ENCODE measurements at places on chromosomes 5 and 9.
A peak's percentile ranks its signal among the peaks of the same experiment; 100 is the strongest.

DNA sequence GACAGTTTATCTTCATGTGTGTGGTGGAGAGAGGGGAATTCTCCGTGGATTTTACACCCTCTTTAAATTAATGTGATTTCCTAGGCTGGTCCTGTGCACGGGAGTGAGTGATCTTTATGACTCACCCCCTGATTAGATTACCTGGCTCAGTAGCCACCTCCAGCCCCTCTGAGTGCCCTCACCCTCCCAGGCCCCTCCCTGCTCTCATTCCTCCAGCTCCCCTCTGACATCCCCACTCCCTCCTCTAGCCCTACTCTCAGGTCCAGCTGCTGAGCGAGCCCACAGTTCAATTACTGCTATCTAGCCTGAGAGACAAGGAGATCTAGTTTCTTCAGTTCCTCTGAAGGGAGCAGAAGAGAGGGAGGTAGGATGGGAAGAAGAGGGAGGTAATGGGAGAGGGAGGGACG lies 61.8 kb upstream of the ARAP3 start:
- DNase-seq, result no peak

- DNase-seq, result no peak
These were observed 133.5 kb downstream of the MED27 start for GRCh38 chr9:131946180-131946579.

- DNase-seq, result no peak
These were observed 13.2 kb downstream of the DNAJC25 start for GRCh38 chr9:111644195-111644772.

- no peak for DNase-seq
These were observed 422.7 kb upstream of the PIK3R1 start for GRCh38 chr5:67792891-67793290.

GRCh38 chr5:142826741-142827492 lies 56.7 kb downstream of the ARHGAP26 start:
- no peak for DNase-seq

- no peak for DNase-seq
These were observed 2.4 kb downstream of the TICAM2 start for GRCh38 chr5:115599924-115600323.

DNA sequence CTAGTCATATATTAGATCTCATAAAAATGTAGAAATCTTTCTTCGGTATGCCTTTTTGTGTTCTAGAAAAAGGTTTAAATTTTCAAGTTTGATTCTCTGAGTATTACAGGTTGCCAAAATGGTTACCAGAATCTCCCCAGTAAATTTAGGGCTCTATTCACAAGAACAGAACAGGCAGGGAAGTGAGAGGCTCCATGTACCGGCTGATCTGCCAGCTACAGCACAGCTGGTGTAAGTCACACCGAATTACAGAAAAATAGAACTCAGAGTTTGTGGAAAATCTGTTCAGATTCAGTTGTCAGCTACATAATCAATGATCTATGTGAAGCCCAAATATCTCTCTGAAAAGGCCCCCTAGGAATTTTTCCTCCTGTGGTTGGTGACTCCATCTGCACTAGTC lies 10.5 kb downstream of the FAM81B start:
- no peak for DNase-seq

DNA sequence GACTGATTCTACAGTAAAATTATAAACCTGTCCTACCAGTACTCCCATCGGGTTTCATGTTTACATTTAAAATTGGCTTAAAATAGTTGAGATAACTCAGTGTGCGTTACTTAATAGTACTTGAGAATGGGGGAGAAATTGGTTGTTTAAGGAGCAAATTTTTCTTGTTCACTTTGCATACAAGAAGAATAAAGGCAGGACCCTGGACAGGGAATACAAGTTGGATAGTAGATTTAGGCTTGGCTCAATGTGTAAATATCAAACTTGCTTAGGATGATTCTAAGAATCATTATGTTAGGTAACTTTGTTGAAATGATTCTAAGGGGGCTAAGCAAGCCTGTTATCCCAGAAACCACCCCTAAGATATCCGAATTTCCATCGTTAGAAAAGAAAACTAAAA lies 448.4 kb upstream of the TLE4 start:
- DNase-seq, result no peak

GRCh38 chr9:134163371-134164196 lies 780 bp downstream of the RNU6ATAC start:
- DNase-seq, result peak; percentile 57

- DNase-seq, result no peak
These were observed 21.1 kb upstream of the IGFBPL1 start for GRCh38 chr9:38445154-38446043.

DNA sequence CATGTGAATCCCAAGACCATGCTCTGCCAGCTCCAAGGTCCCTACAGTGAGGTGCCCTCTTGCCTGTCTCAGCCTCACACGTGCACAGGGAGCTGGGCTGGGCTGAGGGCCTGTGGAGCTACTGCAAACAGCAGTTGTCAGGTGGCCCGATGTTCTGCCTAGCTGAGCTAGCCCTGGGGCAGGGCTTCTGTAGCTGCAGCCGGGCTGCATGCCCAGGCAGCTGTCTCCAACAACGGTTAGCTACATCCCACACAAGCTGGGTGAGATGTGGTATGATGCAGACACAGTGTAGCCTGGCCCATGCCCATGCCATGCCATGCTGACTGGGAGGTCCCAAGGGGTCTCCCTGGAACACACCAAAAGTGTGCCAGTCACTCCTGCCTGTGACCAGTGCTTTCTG lies 62.0 kb downstream of the MACROH2A1 start:
- DNase-seq, result no peak

GRCh38 chr9:20872340-20872977 lies 159.0 kb downstream of the HACD4 start:
- no peak for DNase-seq

DNA sequence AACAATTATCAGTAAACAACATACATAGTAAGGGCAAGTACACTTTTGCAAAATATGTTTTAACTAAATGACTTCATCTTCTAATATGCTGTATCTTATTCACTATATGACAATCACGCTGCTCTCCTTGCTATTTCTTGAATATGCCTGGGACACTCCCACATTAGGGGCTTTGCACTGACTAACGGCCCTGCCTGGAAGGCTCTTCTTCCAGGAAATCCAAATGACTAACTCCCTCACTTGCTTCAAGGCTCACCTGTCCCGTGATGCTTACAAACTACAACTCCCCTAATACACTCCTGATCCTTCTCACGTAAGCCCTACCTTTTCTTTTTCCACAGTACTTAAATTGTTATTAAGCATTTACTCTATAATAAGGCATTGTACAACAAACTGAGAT lies 10.6 kb downstream of the ERP44 start:
- DNase-seq, result no peak

GRCh38 chr5:139745132-139745799 lies 50.3 kb upstream of the PSD2 start:
- DNase-seq, result no peak

GRCh38 chr9:79988126-79988525 lies 416.4 kb downstream of the TLE4 start:
- no peak for DNase-seq

DNA sequence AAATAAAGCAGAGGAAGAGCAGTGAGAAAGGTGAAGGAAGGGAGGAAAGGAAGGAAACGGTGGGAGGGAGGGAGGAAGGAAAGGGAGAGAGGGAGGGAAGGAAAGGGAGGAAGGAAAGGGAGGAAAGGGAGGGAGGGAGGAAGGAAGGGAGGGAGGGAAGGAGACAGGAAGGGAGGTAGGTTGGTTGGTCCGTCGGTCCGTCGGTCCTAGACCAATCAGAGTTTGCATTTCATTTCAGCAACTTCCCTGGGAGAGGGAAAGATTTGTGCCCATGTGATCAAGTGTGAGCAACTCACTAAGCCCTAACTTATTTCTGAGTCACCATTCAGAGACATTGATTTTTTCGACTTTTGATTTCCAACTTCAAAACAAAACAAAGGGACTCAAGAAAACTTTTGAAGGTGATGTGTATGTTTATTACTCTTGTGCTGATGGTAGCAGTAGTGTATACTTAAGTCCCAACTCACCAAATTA lies 18.8 kb downstream of the NANS start:
- DNase-seq, result no peak

- no peak for DNase-seq
These were observed 5.0 kb downstream of the GRXCR2 start for GRCh38 chr5:145867806-145868205.

DNA sequence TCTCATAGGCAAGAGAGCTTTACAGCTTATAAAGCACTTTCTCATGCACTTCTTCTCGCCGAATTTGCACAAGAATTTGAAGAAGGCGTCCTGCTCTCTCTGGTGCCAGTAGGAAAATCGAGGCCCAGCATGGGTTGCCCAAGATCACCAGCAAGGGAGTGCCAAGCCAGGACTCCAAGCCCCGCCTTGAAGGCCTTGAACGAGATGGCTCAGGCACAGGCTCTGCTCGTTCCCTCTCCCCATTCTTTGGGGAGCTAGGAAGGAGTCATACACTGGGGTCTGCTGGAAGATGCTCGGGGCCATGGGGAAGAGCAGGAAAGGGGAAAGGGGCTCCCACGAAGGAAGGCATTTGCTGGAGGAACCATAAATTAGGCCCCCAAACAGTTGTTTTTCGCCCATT lies 46.7 kb downstream of the PAX5 start:
- no peak for DNase-seq

DNA sequence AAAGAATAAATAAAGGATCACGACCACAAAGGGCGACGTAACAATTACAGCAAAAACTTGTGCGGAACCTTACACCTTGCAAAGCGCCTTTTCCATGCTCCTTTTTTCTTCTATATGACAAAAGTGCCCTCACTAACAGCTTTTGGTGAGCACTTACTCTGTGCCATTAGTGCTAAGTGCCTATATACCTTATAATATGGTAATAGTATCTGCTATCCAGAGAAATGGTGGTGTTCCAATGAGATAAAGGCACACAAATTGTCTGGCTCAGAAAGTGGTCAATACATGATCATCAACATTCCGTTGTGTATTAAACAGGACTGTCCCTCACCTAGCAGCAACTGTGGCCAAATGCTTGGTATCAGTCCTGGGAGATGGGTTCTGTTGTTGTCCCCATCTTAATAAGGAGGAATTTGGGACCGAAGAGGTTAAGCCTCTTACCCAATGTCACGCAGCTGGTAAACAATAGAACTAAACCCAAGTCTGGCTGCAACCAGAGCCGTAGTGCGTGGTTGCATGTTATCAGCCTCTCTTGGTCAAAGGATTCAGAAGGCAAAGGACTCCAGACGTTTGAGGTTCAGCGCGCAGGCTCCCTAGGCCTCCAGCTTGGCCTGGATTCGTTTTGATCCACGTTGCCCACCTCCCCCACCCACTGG lies 564 bp upstream of the TOR2A start:
- no peak for DNase-seq

- no peak for DNase-seq
These were observed 211.3 kb downstream of the FAM114A2 start for GRCh38 chr5:153827397-153827796.

GRCh38 chr9:135811801-135812200 lies 95.5 kb downstream of the CAMSAP1 start:
- DNase-seq, result no peak

DNA sequence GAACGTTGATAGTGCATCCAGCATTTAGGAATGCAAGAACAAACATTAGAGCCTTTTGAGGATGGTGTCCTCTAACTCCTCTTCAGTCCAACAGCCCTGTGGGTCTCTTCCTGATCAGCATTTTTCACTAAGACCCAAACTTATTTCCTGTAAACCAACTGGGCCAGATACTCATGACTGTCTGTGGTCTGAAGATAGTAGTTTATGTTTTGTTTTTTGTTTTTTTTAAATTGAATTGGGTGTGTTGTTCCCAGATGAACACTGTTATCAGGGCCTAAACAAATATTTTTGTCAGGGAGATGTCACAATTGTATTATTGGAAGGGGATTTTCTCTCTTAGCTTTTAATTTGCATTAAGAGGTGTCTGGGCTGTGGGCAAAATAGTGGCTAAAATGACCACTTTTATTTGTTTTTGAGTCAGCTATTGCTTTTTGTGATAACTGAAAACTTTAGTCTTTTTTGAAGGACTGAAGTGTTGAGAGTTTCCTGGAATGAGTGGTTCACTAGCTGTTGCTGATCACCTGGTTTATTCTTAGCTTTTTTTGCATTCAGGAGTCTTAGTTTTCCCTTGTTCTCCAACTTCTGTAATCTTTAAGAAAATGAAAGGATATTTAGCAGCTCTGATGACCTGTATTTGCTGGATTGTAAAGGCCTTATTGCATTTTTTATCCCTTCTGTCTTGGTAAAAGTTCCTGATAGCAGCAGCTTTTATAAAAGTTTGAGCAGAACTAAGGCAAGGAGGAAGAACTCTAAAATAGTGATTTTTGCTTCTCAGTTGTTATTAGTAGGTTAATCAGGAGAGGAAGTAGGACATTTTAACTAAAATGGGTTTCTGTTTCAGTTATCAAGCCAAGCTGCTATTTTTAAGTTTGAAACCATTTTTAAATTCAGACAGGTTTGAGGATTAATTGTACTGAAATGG lies 5.5 kb downstream of the MAN2A1 start:
- no peak for DNase-seq

GRCh38 chr5:140058212-140058932 lies 15.3 kb upstream of the NRG2 start:
- no peak for DNase-seq

DNA sequence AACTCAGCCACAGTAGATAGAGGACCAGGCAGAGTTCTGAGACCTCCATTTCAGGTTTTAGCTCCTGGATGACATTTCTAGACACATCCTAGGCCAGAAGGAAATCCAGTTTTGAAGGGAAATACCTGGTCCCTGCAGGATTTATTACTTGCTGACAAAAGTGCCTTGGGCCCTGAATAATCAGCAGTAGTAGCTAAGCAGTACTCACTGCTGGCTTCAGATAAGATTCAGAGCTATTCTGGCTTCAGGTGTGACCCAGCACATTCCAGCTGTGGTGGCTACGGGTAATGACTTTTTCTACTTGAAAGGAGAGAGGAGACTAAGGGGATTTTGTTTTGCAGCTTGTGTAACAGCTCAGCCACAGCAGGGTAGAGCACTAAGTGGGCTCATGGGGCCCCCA lies 34.0 kb downstream of the NDUFAF2 start:
- DNase-seq, result no peak

DNA sequence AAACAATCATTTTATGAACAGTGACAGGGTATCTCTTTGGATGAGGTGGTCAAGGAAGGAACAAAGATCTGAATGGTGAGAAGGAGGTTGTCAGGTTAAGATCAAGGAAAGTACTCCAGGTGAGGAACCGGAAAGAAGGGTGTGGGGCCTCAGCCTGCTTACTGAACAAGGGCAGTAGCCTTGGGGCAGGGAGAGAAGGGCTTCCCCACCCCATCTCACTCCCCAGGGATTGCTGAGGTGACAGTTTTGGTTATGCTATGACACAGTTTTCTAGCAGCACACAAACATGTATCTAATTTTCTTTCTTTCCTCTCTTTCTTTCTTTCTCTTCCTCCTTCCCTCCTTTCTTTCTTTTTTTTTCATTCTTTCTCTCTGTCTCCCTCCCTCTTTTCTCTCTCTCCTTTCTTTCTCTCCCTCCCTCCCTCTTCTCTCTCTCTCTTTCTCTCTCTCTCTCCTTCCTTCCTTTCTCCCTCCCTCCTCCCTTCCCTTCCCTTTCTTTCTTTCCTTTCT lies 4.1 kb upstream of the HDHD3 start:
- DNase-seq, result no peak
